SHP77 (cell line): ENCODE measurements at places on chromosomes 5 and 9.

DNA sequence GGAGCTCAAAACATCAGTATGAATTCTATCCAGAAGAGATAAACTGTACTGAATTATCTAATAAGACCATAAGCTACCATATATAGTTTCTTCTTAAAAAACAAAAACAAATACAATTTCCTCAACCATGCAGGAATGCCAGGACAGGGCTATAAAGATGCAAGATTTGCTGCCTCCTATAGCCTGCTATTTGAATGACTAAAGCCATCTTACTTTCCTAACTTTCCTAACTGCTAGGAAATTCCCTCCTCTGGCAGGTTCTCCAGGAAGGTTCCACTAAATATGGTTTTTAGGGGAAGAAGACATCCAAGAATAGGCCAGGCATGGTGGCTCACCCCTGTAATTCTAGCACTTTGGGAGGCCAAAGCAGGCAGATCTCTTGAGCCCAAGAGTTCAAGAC, 15.1 kb downstream of the KIF27 start:
- DNase-seq, result no peak

GRCh38 chr5:133499895-133500294, 112.4 kb downstream of the FSTL4 start:
- DNase-seq, result peak; percentile 39

DNA sequence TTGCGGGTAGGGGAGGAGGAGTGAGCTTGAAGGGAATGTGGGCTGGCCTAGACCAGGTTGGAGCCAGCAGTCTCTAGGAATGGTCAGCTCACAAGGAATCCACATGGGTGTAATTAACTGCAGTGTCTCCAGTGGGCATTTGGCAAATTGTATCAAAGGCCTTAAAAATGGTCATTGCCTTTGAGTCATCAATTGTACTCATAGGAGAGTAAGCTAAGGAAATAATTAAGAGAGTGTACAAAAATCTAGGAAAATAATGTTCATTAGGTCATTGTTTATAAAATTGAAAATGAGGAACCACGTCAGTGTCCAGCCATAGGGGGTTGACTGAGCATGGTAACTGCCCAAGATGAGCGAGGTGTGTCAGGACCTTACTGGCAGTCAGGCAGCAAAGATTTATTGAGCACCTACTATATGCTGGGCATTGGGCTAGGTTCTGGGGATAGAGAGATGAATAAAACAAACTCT, 29.8 kb upstream of the RPL26L1 start:
- no peak for DNase-seq

DNA sequence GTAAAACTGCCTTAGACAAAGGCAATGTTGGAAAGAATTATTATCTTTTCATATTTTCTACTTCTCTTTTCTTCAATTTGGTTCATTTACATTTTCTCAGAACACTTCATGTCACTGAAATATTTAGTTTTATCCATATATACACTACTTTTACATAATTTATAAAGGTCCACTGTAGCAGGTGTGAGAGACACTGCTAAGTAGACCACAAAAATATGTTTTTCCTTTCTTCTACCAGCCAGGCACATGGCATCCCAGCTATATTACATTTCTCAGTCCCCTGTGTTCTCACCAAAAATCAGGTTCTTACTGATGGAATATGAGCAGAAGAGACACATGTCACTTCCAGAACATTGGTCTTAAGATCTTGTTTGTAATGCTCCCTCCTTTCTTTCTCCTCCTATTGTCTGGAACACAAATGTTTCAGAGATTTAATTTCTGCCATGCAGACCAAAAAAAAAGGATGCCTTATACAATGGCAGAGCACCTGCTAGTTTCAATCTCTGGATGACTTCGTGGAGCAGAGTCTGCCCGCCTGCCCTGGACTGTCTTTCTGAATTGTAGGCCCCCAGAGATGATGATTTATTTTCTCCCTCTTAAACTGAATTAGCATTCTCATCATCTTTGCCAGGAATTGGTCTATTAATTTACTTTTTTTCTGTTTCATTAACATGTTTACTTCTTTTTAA, 125.4 kb upstream of the ACOT12 start:
- no peak for DNase-seq

GRCh38 chr9:68530618-68531017, 10.1 kb downstream of the TMEM252 start:
- DNase-seq, result no peak

- no peak for DNase-seq
Observed at GRCh38 chr9:20988671-20989315, 42.6 kb downstream of the HACD4 start.

DNA sequence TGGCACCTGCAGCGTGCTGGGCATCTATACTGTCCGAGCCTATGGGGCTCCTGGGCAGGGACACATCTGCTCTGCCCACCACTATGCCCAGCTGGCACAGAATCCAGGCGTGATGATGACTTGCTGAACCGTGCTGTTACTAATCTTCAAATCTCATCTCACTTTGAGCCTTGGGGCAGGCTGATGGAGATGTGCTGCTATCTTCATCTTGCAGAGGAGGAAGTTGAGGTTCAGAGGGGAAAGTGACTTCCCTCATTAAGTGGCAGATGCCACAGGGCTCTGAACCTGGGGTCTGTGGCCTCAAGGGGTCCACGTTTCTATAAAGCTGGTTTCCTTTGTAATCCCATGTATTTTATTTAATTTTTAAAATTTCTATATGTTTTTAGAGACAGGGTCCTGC, 4.7 kb downstream of the SLC2A6 start:
- DNase-seq, result no peak

- no peak for DNase-seq
Observed at GRCh38 chr5:9951865-9952516, 297.7 kb downstream of the ATPSCKMT start.

DNA sequence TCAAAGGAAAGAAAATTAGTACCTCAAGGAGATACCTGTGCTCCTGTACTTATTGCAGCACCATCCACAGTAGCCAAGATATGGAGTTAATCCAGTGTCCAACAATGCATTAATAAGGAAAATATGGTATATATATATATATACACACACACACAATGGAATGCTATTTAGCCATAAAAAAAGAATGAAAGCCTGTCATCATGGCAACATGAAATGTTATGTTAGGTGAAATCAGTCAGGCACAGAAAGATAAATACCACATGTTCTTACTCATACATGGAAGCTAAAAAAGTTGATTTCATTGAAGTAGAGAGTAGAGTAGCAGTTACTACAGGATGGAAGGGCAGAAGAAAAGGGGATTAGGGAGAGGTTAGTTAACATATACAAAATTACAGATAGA, 601.5 kb downstream of the ANXA1 start:
- DNase-seq, result no peak

- DNase-seq, result peak; percentile 25
Observed at GRCh38 chr5:54115735-54116403, 194.5 kb downstream of the ARL15 start.

GRCh38 chr5:122316656-122317055, 4.6 kb downstream of the SNCAIP start:
- peak; percentile 90 for DNase-seq

DNA sequence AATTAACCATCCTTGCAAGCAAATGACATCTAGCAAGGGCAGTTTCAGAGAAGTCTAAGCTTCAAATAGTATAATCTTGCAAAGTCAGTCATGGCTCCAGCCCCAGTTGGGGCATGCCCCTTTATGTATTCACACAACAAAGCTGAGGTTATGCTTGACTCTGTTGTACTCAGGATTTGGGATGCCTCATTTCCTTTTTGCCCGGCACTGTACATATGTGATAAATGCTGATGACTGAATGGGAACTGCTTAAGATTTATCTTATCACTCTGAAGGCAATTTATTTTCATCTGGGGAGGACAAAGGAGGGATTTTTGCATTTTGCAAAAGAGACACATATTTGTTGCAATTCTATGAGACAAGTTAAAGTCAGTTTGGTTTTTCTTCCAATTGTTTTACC, 219.2 kb downstream of the TRPM3 start:
- DNase-seq, result no peak

DNA sequence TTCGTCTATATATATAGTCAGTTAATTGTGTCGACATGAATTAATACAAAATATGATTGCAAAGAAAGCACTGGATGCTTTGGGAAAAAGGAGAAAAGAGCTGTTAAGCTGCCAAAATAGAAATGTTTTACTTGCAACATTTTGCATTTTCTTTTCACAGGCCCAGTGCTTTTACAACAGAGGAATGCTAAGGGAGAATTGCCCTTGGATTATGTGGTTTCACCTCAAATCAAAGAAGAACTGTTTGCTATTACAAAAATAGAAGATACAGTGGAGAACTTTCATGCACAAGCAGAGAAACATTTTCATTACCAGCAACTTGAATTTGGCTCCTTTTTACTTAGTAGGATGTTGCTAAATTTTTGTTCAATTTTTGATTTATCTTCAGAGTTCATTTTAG, 76.2 kb downstream of the SLF1 start:
- no peak for DNase-seq

- no peak for DNase-seq
Observed at GRCh38 chr9:113449376-113449775, 14.2 kb upstream of the RGS3 start.

GRCh38 chr5:51664491-51665250, 281.4 kb downstream of the ISL1 start:
- DNase-seq, result no peak

- no peak for DNase-seq
Observed at GRCh38 chr5:26833596-26833995, 204.8 kb downstream of the CDH9 start.

DNA sequence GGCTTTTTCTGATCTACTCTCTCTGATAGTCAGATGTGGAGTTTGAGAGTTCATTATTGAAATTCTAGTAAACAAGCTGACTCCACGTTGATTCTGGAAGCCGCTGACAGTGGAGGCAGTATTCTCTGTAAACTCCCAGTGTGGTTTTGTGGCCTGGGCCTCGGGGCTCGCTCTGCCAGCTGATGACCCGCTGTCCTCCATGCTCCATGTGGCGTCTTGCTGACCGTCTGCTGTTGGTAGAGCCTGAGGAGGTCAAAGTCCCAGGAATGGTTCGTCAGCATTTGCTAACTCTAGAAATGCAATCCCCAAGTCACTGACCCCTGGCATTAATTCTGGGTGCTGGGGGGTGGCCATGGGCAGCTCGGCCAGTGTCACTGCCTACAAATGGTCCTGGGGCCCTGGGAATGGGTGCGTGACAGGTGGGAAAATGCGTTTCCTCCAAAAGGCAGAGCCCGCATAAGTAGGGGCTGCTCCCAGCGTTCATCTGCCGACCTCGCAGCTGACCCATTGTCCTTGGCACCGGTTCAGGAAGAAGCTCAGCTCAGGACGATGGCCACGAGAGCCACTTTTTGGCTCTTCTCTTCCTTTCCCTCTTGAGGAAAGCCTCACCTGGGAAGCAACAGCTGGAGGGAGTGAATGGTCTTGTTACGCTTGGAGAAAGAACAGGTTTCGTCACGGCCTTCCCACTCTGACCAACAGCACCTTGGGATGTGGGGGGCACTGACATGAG, 55.1 kb downstream of the MRPL36 start:
- DNase-seq, result no peak

DNA sequence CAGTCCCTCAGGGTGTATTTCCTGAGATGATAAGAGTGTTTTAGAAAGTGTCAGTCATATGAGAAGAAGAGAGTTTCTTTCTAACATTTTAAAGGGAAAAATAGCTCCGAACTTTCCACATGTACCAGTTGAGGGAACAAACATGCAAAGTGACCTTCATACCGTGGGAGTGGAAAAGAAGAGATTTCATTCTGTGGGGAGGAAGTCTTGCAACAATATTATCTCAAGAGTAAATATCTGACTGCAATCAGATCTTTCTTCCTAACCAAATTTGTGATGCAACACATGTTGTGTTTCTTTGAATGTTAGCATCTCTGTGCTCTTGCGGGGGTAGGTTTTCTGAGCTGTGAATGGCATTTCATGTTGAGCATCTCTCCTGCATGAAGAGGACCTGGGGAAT, 30.6 kb downstream of the ANKRD55 start:
- DNase-seq, result no peak

DNA sequence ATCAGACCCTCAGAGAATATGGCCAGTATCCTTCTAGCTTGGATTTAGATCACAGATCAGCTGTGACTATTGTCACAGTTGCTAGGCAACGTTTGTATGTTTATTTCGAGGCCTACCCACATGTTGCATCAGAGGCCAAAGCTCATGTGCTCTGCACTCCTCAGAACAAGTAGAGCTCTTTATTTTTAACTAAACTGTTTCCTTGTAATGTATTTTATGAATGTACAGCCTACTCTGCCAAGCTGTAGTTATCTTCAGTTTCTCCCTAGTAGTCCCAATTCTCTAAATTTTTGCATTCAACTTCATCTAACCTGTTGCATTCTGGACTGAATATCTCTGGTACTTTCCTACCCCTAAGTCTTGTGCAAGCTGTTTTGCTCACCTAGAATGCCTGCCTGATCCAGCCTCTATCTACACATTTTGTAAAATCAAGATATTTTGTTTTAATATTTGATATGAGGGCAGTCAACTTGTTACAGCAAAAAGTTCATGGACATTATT, 52.8 kb downstream of the CAST start:
- DNase-seq, result peak; percentile 37

- no peak for DNase-seq
Observed at GRCh38 chr5:54171645-54172384, 138.6 kb downstream of the ARL15 start.

DNA sequence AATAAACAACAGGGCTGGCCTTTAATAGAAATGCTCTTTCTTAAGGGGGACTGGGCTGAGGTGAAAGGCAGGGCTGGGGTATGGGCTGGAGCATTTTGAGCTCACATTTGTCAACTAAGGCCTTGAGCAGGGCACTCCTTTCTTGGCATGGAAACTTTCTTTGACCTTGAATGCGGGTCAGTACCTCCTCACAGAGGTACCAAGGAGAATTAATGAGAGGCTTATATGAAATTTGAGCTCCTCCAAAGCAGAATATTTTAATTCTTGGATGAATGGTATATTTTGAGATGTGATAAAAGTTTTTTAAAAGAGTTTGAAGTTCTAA, 3.1 kb downstream of the CYSTM1 start:
- no peak for DNase-seq

DNA sequence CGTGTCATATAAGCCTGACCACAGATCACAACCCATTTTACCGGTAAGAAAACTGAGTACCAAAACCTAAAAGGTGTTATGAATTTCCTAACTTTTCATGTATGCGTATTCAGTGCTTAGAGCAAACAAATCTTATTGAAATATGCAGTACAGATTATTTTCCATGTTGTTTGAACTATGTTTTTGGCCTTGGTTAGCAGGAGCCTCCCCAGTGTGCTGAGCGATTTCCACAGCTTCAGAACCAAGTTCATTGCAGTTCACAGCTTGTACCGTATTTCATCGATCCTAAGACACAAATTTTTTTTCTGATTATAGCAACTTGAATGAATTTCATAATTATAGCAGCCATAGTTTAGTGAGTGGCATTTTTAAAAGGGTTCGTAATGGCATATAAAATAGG, 13.7 kb downstream of the ADAMTSL1 start:
- no peak for DNase-seq

- DNase-seq, result no peak
Observed at GRCh38 chr9:38008168-38009034, 60.6 kb downstream of the SHB start.

DNA sequence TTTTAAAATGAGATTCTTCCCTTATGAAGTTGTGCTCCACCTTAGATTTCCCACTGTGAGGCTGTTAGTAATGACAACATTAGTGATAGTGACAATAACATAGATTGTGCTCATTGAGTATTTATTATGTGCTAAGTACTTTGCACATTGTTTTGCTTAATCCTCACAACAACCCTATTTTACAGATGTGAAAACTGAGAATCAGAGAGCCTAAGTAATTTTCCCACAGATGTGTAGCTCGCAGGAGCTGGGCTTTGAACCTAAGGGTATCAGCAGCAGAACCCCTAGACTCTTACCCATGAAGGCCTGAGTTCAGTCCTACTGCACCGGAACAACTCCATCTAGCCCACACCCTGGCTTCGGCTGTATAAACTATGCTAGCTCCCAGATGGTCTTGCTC, 15.6 kb upstream of the ARAP3 start:
- DNase-seq, result no peak
